Skeletal muscle cell (primary cell): ENCODE measurements at places on chromosomes 1 and 21.

GRCh38 chr1:88783145-88783544 is 99.1 kb downstream of the PKN2 start:
- no peak for DNase-seq

DNA sequence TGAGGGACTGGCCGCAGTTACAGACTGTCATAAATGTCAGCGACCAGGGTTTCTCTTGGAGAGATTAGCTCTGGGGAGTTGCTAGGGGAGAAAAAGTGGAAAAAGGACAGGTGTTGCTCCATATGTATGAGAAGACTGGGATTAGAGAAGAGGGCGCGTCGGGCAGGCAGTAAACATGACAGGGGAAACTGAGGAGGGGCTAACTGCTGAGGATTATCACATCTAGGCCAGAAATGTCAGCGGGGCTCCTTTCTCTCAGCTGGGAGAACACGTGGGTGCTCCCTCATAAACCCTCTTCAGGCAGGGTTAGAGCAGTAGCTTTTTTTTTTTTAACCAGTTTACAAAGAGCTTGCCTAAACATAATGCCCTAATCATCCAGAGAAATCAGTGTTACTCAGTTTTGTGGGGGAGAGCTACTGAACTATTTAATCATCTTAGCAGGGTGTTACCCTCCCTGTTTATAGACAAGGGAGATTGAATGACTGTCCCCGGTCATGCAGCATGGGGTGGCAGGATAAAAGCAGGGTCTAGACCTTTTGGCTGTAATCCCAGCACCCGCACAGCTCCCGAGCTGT is 35.2 kb downstream of the ELAPOR1 start:
- DNase-seq: no peak

DNA sequence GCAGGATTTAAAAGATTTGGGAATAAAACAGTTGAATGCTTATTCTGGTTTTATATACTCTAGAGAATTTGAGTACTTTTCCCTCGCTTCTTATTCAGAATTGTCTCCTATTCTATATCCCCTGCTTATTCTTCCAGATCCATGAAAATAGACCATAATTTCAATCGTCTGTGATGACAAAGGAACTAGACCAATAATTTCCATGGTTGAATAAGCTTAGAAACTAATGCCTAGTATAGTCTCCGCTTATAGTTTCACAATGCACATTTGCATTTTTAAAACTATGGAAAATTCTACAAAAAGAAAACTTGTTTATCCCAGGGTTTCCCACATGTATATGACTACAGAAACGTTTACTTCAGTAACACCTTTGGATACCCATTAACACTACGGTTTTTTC is 247.4 kb upstream of the NR5A2 start:
- DNase-seq: no peak

GRCh38 chr1:230153641-230154296 is 86.7 kb downstream of the GALNT2 start:
- peak; percentile 76 for DNase-seq

- DNase-seq: no peak
These were observed 2.8 kb downstream of the PRDM16 start for GRCh38 chr1:3071565-3072390.

DNA sequence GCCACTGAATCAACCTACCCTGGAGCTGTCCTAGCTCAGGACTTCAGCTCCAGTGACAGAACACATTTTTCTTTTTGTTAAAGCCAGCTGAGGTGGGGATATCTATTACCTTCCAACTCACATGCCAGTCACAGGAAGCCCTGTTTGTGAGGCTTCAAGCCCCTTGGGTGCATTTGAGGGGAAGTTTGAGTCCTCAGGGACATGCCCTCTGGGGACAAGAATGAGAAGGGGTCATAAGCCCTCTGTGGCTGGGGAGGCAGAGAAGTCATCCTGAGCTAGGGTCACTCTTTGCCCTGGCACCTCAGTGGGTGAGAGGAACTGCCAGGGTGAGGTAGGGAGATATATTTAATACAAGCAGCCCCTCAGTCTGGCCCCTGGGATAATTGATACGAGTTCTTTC is 33.5 kb upstream of the CLDN14 start:
- DNase-seq: no peak

DNA sequence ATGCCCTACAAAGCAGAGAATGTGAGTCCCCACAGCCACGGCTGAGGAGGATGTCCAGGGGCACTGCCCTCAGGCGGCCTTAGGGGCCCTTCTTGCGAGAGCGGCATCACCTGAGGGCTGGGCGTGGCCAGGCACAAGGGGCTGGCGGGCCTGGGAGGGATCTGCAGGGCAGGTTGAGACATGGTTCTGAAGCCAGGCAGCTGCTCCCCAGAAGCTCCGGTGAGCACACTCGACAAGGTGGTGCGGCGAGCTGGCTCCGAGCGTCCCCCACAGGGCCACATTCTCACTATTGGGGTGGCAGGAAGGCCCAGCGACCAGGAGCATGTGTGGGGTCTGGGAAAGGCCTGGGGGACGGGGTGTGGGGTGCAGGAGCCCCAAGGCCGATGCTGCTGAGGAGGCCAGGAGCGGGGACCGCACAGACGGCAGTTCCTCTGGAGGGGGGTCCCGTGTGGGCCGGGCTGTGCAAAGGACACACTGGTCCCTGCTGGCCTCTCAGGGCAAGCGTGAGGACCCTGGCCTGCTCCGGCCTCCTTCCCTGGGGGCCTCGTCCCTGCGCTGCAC is 47.2 kb downstream of the MORN1 start:
- no peak for DNase-seq

GRCh38 chr1:174713796-174714195 is 266.0 kb downstream of the GPR52 start:
- no peak for DNase-seq

DNA sequence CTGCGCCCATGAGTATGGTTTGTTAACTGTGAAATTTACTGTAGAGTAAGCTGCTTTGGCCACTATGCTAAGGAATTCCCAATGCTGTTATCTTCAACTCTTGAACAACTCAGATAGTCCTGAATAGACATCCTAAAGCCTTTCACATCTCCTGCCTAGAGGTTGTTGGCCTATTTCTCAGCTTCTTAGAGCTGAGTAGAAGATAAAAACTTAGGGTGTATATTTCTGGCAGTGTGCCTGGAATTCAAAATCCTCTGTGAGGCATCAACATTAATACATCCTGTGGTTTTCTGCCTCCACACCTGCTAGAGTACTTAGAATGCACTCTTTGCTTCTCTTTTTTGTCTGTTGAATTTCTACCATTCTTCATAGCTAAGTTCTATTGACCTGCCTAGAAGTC is 45.8 kb upstream of the RC3H1 start:
- DNase-seq: no peak

GRCh38 chr1:22283596-22283995 is 140.7 kb upstream of the WNT4 start:
- no peak for DNase-seq

DNA sequence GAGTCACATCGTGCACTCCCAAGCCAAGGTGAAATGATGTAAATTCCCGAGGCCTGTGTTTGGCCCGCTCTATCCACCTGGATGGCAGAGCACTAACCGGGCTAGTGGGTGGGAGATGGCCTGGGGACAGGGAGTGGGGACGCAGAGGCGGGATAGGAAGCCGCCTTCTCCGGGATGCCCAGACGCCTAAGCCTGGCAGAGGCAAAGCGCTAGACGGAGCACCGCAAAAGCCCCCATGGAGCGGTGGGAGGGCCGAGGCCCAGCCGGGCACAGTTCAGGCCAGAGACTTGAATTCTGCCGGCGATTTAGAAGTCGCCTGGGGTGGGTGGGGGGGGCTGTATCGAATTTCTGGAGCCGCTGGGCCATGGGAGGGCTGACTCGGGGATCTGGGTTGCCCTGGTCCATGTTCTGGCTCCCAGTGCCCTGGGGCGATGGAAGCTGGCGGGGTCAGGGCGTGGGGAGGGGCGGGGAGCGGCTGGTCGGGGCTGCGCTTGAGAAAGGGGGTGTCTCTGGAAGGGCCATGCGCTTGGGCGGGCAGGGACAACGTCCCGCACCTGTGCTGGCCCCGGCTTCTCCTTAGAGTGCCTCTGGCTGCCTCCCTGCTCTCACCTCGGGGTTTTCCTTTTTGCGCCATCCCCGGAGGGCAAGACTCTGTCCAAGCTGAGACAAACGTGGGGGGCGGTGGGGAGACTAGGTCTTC is 28.0 kb downstream of the KIAA2013 start:
- DNase-seq: no peak

- peak; percentile 78 for DNase-seq
These were observed 36.8 kb upstream of the RPF1 start for GRCh38 chr1:84442256-84442655.

DNA sequence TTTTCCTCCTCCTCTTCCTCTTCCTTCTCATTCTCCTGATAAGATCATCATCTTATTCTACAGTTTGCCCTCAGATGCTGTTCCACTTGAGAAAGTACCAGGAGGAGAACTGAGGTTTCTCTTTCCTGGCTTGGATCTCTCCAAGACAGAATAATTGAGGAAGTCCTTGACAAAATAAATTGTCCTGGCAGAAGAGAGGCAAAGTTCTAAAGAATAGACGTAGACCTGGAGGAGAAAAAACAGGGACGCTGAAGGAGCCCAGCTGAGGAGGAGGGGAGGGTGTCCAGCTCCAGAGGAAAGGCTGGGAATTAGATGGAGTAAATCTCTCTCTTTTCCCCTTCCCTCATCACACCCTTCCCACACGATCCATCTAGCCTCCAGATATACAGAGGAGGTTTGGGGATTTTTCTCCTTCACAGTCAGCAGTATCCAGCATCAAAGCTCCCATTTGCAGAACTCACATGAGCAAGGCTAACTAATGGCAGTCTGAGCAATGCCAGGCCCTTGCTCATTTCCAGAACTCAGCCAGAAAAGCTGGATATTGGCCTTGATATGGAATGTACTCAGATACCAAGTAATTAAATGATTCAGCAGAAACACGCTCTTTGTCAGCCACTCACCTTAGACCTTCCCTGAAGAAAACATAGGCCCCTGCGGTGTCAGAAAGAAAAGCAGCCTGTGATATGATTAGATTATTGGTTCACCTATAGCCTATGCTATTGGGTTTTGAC is 5.1 kb upstream of the GNG12 start:
- no peak for DNase-seq

- DNase-seq: no peak
These were observed 7.0 kb downstream of the SIM2 start for GRCh38 chr21:36705679-36706481.

DNA sequence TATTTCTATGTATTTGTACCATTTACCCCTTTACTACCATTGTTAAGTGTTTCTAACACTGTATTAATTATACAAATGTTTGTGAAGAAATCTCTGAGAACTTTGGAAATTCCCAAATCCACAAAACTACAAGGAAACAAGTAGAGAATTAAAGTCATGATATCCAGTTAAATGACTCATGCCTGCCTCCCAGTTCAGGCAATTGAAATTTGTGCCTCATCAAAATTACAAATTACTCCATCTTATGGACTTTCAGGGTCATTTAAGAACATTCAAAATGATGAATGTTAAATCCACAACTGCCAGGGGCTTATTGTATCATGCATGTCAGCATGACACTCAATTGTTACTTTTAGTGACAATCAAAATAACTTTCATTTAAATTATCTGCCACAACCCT is 282.4 kb downstream of the ZNF326 start:
- no peak for DNase-seq

GRCh38 chr1:210234329-210234757 is 1.7 kb downstream of the SERTAD4 start:
- DNase-seq: no peak

DNA sequence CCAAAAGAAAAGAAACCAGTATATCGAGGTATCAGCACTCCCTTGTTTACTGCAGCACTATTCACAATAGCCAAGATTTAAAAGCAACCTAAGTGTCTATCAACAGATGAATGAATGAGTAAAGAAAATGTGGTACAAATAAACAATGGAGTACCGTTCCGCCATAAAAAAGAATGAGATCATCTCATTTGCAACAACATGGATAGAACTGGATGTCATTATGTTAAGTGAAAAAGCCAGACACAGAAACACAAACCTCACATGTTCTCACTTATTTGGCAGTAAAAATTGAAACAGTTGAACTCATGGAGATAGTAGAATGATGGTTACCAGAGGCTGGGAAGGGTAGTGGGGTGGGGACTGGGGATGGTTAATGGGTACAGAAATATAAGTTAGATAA is 4.3 kb upstream of the GNG5 start:
- no peak for DNase-seq

DNA sequence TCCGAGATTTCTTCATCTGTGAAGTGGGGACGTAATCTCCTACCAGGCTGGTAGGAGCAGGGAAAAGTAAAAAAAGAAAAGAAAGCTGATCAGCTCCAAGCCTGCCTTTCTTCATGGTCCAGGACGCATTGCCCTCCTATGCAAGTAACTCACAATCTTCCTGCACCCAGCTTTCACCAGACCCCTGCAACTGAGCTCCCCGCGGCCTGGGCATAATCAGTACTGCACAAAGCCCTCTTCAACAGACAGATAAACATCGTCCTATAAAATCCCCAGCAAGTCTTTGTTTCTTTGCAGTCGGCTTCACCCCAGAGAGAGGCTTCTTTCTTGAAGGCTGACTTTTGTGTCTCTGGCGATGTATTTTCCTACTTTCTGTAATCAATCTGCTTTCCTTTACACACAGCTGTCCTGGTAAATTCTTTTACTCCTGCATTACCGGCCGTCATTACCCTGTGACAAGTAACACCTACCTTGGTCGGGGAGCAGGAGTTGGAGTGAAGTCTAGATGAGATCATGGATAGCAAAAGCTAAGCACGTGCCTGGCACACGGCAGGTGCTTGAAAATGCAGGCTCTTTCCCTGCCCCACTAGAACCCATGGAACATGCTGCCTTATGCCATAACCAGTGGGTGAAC is 8.3 kb downstream of the PADI1 start:
- no peak for DNase-seq

DNA sequence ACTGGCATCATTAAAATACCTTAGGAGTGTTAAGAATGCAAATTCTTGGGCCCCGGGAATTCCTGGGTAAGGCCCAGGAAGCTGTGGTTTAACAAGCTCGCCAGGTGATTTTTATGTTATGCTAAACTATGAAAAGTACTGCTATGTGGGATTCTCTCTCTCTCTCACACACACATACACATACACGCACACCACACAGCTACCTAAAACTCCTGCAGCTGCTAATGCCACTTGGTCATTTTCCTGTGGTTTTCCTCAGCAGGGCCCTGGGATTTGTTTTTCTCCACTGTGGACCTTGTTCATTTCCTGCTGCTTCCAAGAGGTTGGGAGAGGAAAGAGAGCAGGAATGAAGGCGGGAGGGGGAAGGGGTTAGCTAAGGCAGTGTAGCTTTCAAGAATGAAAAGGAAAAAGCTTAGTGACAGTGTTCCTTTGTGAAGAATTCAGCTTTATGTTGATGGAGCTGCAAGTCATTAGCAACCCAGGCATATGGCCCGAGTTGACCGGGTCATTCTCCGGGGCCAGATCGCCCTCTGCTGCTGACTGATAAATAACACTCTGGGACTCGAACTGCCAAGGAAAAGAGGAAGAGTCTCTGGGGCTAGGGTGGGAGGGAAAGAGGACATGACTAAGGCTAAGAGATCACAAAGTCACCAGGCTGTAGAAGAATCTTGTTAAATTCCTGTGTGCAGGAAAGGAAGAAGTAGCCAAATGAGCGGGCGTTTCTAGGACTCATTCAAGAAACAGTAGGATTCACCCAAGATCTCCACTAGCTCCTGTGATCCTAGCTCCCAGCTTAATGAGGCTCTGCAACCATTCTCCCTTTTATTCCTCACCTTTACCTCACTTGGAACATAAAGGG is 30.5 kb upstream of the LRIG2 start:
- DNase-seq: peak; percentile 57

GRCh38 chr1:118184739-118185083 is 317 bp downstream of the SPAG17 start:
- no peak for DNase-seq

- DNase-seq: no peak
These were observed 1051.7 kb downstream of the TTLL7 start for GRCh38 chr1:82947278-82947677.

- no peak for DNase-seq
These were observed 105.0 kb upstream of the SAMD11 start for GRCh38 chr1:818618-819291.
